ENCODE measurements at places on chromosomes 16 and 17.

DNA sequence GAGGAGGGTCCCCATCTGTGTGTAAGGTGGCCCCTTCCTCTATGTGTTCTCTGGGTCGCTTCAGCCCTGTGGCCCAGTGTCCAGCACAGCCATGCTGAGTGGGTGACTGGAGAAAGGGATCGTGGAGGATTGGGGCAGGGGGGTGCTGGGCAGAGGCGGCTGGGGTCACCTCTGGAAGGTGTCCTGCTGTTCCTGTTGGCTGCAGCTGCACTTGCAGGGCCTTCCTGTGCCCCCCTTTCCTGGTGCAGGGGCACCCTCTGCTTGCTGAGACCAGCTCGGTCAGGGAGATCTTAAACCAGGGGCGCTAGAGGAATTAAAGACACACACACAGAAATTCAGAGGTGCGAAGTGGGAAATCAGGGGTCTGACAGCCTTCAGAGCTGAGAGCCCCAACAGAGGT lies 11.1 kb downstream of the IL32 start:
- DNase-seq, result no peak

- peak; percentile 57 for DNase-seq
Measured at GRCh38 chr16:27169511-27170071, 33.7 kb upstream of the KDM8 start.

- DNase-seq, result no peak
Measured at GRCh38 chr17:8963647-8964258, 1.8 kb downstream of the PIK3R5 start.

DNA sequence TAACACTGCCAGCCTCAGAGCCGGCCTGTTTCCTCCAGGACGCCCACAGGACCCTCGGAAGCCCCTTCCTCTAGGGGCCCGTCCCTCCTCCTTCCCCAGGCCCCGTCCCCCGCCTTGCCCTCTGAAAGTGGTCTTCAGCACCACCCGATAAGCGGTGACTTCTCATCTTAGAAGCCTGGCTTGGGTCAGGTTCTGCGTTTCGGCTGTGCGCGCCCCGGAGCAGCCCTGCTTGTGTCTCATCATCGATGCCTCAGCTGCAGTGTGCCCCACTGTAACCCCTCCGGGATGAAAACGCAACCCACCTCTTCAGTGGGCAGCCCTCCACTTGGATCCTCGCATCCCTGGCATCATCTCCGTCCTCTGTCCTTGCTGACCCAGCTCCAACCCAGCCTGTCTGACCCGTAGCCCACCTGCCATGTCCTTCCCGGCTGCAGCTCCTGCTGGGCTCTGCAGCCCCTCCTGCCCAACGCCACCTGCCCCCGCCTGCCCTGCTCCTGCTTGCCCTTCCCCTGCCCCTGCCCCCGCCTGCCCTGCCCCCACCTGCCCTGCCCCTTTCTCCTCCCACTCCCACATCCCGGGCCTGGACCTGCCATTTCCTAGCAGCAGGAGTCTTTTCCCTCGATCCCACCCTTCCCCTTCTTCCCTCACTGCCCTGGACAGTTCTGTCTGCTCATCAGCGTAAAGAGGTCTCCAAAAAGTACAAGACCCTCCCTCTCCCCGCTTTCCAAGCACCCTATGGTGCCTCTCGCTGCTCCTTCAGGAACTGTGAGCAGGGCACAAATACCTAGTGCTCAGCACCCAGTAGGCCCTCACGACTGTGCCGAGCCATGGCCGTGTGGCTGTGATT lies 112.5 kb upstream of the CHMP6 start:
- no peak for DNase-seq

DNA sequence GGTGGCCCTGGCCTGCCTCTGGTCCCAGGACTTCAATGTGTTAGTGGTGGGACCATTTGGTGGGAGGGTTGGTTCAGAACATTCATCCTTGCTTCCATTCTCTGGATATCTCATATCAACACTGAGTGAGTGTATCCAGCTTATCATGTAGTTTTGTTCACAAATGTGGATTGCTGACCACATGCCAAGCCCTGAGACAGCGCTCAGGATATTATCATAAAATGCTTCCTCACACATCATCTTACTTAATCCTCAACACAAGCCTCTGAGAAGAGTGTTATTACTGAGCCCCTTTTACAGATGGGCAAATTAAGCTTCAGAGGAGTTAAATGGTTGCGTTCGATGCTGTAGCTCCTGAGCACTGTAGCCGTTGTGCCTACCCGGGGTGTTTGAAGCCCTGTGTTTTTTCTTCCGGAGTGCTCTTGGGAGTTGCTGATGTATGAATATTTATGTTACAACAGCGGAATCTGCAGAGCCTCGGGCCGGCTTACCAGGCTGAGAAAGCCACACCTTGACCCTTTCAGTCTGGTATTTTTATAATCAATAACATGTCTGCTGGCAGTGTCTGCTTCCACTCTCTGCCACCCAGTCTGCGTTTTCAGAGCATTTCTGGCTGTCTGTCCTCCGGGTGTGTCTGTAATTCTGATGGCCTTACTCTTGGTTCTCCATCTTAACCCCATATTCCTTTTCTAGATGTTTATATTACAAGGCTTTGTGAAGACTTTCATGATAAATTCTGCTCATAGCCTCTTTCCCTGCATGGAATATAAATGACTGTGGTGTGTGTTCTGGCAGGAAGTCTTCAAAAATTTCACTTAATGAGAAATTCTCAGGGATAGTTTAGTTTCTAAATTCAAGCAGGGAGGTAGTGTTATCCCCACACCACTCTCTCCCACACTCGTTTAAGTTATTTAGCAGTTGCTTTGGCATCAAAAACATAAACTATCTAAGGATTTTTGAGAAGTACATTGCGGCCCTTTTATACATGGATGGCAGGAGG lies 2.9 kb downstream of the GLP2R start:
- DNase-seq, result no peak

DNA sequence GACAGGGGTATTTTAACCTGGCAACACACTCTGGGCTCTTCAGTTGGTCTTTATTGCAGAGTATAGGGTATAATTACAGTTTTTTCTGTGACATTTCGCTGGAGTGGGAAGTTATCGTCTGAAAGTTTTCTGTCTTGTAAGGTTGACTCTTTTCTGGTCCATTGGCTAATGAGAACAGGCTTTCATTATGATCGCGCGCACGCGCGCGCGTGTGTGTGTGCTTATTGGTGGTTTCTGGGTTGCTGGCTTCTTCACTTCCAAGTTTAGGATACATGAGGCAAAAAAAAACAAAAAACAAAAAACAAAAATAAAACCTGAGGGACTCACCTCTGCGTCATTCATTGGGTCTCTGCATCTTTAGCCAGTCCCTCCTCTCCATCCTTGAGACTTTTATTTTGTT lies 68.7 kb upstream of the MYOCD start:
- DNase-seq, result no peak

GRCh38 chr17:57819285-57819684 lies 30.6 kb downstream of the MRPS23 start:
- no peak for DNase-seq

- DNase-seq, result peak; percentile 85
Measured at GRCh38 chr17:8222630-8223355, 12.4 kb upstream of the AURKB start.

GRCh38 chr17:78258323-78259191 lies 27.1 kb downstream of the TMEM235 start:
- peak; percentile 57 for DNase-seq

- DNase-seq, result no peak
Measured at GRCh38 chr17:68794636-68795434, 160.4 kb downstream of the ABCA8 start.

- DNase-seq, result no peak
Measured at GRCh38 chr17:82898976-82899514, 59.2 kb upstream of the ZNF750 start.

DNA sequence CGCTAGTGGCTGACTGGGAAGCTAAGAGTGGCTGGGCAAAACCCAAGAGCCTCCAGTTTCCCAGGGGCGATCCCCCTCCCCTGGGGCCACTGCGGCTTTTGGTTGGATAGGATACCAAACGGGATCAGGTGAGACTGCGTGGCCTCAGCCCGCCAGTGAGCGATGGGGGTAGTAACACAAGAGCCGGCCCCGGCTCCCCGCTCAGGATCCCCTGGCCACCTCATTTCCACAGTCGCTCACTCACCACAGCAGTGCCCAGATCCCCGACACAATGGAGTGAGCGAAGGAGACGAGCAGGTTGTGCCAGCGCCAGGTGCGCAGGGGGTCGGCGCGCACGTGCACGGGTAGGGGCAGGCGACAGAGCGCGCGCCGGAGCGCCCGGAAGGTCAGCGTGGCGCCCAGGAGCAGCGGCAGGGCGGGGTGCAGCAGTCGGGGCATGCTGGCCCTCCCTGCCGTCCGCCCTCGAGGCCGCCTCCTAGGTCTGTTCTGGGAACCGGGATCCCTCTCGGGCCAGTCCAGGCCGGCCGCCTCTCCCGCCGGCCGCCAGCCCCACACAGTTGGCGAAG lies 290 bp downstream of the TLCD1 start:
- DNase-seq, result peak; percentile 17

- no peak for DNase-seq
Measured at GRCh38 chr17:72411124-72411563, 290.3 kb downstream of the SOX9 start.

DNA sequence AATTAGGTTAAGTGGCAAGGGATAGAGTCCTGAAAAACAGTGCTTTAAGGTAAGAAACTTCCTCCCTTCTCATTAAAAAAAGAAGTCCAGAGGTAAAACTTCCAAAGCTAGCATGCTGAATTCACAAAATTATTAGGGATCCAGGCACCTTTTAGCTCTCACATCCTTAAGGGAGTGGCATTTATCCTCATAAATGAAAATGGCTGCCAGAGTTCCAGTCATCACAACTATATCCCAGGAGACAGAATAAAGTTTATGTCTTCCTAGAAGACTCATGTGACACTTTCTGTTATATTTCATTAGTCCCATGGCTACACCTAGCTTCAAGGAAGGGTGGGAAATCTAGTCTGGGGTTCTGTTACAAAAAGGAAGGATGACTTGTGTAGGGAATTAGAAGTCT lies 23.3 kb upstream of the ADORA2B start:
- no peak for DNase-seq

DNA sequence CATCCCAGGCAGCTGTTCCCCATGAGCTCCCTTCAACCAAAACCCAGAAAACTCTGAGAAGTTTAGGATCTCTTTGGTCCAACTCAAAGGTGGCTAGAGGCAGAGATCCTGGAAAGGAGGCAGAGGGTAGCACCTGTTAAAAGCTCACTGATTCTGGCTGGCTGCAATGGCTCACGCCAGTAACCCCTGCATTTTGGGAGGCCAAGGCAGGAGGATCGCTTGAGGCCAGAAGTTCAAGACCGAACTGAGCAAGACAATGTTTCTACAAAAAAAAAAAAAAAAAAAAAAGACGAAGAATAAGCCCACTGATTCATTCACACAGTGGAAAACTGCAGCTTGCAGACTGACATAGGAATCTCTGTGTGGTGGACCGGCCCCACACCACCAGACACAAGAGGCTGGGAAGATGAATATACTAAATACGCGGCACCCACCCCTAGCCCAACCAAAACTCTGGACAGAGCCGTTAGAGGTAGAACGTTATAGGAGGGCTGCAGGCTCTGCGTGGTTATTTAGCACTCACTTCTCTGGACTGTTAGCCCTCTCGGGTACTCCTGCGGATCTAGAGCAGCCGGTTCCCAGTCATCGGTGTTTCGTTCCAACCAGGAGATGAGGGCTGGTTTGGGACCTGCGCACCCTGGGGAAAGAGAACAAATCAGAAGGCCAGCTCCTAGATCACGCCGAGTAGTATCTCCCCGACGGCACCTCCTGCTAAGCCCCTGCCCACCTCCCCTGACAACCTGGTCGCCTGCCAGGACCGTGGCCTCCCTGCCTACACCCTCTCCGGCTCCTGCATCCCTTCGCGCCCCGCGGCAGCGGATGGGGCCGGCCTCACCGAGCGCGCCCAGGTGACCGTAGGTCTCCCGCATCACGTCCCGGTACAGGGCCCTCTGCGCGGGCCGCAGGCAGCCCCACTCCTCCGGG lies 925 bp downstream of the ZNF689 start:
- no peak for DNase-seq

- DNase-seq, result peak; percentile 71
Measured at GRCh38 chr17:38322156-38322779, 21.5 kb downstream of the GPR179 start.

- DNase-seq, result no peak
Measured at GRCh38 chr17:42135664-42136653, 13.4 kb downstream of the HSPB9 start.

DNA sequence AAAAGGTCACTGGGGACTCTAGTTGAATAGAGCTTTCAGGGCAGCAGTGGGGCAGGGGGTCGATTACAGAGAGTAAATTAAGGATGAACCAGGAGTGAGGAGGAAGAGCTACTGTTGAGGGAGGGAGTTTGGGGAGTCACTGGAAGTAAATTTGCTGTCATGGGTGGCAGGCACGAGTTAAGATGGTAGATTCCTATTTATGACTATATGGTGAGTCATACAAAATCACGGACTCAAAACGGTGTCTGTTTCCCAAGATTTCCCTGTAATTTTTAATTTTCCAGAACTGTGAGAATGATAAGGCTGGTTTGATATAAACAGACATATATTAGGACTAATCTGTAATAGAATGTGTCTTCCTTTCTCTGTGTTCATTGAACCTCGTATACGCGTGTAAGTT lies 287.6 kb upstream of the GOT2 start:
- no peak for DNase-seq

DNA sequence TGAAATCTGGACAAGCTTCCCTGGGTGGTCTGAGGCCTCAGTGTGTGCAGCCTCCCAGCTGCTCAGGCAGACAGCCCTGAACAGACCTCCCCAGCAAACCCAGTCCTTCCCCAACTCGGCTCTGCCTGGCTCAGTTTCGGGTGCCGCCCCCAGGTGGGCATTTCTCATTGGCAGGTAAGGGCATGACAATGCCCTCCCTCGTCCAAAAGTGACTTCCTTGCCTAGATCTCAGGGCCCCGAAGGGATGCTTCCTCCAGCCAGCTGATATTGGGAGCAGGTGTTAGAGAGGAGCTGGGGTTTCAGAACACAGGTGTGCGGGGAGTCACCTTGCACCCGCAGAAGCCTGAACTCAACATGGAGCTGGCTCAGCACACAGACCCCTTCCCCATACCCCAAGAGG lies 3.8 kb upstream of the PPL start:
- no peak for DNase-seq

Measured in activated T-cell treated with anti-CD3 and anti-CD28 coated beads for 1 hour (primary cell).